ENCODE measurements at places on chromosomes 11 and 22.

DNA sequence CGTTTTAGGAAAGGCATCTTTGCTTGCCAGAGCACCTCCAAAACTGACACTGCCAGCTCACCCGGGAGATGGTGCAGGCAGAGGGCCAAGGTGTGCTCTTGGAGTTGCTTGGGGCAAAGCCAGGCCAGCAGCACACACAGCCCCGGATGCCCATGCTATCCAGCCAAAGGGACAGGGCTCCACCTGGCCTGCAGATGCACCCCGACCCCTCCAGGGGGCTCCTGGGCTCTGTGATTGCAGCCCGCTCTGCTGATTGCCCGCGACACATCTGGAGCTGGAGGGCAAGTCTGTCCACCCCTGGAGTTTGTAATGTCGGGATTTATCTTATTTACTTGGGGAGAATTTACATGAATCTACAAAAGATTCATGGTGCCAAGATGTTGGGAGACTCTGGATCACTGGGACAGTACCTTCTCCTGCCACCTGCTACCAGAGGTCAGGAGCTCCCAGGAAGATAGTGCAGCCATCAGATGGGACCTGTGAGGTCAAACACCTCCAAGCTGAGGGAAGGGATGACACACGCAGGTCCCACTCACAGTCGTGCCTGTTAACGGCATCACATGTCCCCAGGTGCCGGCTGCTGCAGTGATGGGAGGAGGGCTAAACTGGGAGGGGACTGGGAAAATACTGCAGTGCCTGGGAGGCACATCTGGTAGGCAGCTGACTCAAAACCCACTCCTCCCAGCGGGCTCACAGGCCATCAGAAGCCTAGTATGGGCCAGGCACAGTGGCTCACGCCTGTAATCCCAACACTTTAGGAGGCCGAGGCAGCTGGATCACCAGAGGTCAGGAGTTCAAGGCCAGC is 17.2 kb downstream of the CBX7 start:
- DNase-seq: peak; percentile 60

DNA sequence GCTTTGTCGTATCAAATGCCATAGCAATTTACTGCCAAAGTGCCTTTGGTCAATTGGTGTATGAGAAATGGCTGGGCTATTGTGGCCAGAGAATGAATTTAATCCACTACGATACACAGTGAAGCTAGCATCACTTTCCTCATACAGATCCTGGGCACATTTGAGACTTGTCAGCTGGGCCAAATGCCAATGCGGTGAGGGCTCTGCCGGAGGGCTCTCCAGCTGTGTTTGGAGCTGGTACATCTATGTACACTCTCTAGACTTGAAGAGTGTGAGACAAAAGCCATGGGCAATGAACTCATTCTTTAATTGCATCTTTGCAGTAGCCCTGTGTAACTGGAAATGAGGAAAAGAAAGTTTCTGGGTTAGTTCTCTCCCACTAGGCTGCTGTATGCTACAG is 1052.9 kb downstream of the NTM start:
- DNase-seq: no peak

DNA sequence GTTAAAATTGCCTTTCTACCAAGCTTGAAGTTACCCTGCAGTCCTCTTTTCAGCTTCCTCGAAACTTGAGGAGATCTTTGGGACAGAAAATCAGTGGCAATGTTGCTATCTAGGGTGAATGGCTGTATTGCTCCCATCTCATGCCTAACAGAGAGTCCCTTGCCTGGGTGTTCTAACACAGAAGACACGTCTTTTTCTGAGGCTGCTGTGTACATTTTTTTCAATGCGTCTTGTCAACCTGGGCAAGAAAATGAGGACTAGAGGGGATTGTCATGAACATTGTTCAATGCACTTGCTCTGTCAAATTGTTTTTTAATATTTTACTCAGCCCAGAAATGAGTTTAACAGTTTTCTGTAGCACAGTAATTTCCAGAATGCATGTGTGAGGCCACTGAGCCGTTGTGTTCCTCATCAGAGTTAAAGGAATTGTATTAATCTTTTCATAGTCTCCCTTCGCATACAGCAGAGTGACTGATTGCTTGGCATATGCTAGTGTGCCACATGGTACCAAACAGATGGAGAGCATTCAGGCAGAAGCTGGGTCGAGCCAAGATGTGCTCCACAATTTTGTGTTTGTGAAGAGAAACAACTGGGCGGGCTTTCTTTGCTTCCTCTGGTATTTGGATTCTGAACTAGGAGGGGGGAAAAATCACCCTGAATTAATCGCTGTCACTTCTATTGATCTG is 86.0 kb downstream of the CASP12 start:
- DNase-seq: no peak

DNA sequence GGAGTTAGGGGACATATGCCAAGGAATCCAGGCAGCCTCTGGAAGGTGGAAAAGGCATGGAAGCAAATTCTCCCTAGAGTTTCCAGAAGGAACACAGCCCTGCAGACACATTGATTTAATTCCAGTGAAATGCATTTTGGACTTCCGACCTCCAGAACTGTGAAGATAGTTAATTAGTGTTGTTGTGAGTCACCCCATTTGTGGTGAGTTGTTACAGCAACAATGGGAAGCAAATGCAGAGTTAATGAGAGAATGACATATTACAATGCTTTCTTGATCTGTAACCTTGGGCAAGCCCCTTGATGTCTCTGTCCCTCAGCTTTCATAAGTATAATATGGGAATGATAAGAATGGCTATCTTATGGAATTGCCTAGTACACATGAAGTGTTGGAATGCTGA is 178.7 kb downstream of the KIRREL3 start:
- DNase-seq: no peak

DNA sequence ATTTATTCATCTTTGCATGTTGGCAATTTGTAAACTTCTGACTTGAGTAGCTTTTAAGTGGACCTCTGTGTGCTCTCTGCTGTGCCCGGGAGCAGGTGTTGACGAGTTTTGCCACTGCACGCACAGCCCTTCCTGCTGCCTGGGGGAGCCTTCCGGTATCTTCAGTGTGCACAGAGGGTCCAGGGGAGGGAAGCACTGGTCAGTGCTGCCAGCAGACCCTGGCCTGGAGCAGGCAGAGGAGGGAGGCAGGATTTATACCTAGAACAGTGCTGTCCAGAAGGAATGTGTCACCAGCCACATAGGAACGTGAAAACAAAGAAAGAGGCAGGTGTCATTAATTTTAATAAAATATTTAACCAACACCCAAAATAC is 403.6 kb downstream of the TBC1D22A start:
- no peak for DNase-seq

- no peak for DNase-seq
Observed at GRCh38 chr11:73894725-73895335, 18.0 kb downstream of the PAAF1 start.

- no peak for DNase-seq
Observed at GRCh38 chr11:122046846-122047245, 69.2 kb downstream of the BLID start.

GRCh38 chr11:28697920-28698827 is 590.0 kb downstream of the METTL15 start:
- peak; percentile 46 for DNase-seq

DNA sequence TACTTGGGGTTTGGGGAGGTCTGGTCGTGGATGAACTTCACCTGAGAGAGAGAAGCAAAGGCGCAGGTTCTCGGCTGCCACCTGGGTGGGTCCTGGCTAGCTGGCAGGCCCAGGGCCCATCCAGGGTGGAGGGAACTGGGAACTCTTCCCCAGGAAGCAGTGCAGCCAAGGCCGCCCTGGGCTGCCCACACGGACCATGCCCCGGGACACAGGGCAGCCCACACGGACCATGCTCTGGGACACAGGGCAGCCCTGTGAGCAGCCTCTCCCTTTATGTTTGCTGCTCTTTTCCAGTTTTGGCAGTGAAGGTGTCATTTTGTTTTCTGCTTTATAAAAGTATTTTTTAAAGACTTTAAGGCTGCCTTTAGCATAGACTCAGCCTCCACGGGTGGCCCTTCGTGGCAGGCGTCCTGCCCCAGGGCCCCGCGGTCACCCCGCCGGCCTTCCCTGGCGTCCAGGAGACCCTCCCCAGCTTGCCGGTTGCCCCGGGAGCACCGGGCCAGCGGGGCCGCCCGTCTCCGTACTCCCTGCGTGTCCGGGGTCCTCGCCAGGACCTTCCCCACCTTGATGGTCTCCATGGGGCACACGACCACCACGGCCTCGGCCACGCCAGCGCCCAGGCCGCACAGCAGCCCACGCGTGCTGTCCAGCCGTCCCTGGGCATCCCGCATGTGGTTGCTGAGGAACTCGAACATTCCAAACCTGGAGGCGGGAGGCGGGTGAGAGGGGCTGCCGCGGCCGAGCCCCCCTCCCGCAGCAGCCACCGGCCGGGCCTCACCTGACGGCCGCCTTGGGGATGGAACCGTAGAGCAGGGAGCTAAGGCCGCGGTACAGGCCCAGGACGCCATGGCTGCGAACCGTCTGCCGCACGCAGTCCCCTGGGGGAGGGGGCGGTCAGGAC is 1.1 kb downstream of the SLC25A1 start:
- DNase-seq: no peak

GRCh38 chr11:65883786-65884715 is 4.2 kb downstream of the FIBP start:
- DNase-seq: no peak

DNA sequence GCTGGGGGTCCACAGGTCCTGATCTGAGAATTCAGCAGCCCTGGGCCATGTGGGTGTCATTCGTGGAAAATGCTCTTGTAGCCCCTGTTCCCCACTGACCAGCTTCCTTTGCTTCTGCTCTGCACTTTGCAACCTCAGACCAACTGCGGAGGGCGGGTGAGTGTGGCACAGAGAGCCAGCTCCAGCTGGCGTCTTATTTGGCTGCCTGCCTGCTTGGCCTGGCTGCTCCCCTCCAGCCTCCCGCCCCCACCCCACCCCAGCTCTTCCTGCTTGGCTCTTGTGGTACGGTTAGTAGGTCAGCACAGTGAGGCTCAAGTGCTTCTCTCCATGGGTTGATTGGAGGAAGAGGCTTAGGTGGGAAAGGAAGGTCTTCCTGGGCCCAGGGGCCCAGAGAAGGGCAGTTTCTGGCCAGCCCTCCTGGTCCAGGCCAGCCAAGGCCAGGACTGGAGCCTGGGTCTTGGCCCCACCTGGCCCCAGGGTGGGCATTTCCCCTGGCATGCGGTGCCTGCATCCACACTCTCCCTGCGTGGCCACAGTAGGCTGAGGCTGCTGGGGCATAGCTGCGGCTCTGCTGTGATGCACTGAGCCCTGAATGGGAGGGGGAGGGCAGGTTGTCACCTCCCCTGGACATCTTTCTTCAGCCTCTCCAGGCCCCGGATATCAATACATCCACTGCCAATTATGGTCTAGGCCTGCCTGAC is 26.5 kb downstream of the MYO7A start:
- DNase-seq: no peak

GRCh38 chr11:72984453-72985077 is 157.6 kb downstream of the FCHSD2 start:
- no peak for DNase-seq

GRCh38 chr11:125887373-125888324 is at the start of gene HYLS1:
TSS of gene HYLS1 (plus strand) at chr11:125887668. CDS start at chr11:125899369, 11,701 bp downstream.
- peak; percentile 97 for DNase-seq

DNA sequence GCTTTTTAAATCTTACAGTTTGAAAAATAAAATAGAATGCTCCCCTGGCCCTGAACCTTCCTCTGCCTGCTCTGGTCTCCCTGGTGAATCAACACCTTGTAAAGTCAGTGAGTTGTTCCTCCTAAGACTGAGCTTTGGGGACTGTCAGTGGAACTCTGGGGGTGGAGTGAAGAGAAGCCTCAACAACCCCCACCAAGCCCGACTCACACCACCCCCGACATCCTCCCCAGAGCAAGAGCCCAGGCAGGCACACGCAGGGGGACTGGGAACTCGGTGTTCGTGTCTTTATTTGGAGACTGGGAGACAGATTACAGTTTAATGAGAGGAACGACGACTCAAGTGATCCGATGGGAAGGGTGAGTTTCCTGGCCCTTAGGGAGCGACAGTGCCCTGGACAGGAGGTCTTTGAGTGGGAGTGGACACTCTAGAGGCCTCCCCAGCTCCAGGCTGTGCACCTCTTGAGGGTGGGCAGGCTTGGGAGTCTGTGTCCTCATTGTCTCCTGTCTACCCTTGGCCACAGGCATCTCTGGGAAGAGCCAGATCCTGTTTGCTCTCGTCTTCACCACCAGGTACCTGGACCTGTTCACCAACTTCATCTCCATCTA is 6.2 kb downstream of the KDELR3 start:
- DNase-seq: no peak

Data from stimulated activated CD4-positive, alpha-beta T cell treated with anti-CD3 and anti-CD28 coated beads, Interleukin-15, amount 100 ng/mL, for 24 hours (primary cell).